ENCODE measurements at places on chromosomes 6 and 20.

GRCh38 chr6:86203044-86203443, 560.4 kb upstream of the SYNCRIP start:
- DNase-seq: no peak

GRCh38 chr6:28802417-28803336, 121.1 kb downstream of the TRIM27 start:
- no peak for DNase-seq

GRCh38 chr6:34455831-34456230, 10.0 kb upstream of the PACSIN1 start:
- DNase-seq: no peak

DNA sequence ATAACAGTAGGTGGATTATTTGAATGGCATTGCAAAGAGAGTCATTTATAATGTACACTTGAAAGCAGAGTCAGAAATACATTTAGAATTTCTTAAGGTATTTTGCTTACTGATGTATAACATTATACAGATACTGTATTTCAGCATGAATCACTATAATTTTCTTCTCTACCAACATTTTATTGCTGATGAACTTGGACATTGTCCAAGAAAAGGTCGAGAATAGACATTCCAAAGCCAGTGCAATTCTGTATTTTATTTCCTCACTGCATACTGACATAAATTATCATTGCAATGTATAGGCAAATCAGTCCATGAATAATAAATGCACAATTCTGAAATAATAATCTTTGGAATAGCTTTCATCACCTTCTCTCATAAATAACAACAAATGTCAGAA, 1420.0 kb upstream of the EYS start:
- no peak for DNase-seq

DNA sequence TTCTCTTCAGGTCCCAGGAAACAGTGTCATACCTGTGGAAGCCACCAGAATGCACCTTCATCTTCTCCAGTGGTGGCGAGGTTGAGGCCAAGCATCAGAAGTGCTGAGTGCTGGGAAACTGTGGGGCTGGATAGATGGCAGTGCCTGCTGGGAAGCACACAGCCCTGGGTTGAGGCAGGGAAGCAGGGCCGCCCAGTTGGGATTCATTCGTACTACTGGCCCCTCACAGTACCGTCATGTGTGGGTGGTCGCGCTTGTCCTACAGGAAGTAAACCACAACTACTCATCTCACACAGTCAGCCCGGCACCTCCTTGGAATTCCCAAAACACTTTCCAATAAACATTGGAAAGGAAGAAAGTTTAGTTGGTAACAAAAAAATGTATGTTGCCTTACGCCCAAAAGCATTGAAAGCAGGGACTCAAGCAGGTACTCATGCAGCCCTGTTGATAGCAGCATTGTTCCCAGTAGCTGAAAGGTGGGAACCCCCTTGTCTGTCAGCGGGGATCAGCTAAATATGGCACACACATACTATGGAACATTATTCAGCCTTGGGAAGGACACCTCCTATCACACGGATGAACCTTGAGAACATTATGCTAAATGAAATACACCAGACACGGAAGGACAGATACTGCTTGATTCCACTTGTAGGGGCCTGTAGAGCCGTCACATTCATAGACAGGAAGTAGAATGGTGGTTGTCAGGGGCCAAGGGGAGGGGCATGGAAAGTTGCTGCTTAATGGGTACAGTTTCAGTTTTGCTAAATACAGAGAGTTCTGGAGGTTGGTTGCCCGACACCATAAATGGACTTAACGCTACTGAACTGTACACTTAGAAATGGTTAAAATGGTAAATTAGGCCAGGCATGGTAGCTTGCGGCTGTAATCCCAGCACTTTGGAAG, 162.7 kb downstream of the MTHFD1L start:
- no peak for DNase-seq

DNA sequence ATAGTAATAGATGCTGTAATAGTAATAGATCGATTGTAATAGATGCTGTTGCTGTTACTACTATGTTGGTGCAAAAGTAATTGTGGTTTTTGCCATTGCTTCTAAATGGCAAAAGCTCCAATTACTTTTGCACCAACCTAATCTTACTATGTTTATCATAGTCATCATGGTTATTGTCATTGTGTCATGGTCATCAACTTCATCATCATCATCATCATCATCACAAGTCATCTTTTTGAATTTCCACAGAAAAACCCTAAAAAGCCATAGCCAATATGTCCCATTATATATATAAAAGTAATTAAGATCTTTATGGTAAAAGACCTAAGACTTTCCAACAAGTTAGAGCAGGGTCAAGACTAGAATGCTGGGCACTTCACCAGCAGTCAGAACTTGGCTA, 435.1 kb upstream of the MARCKS start:
- no peak for DNase-seq

DNA sequence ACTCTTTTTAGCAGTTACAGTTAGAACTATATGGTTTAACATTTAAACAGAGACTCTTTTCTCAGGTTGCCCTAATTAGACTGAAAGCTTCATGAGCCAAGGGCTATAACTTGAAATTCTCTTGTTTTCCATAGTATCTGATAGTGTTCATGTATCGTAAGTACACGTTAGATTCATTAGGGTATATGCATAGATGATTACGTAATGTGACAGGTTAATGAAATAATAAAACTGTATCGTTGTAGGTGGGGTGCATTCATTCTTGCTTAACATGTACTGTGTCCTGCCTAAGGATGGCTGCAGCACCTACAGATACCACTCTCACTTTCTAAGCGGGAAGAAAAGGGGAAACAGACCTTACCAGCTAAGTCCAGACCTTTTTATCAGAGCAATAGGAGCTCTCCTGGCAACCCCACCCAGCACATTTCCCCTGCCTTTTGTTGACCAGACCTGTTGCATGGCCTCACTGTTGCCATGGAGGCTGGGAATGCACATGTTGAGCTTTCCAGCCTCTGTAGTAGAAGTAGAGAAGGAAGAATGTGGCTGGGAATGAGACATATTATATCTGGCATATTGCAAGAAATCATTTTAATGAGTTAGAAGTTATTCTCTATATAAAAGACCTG, 83.0 kb downstream of the MAP3K4 start:
- DNase-seq: no peak

DNA sequence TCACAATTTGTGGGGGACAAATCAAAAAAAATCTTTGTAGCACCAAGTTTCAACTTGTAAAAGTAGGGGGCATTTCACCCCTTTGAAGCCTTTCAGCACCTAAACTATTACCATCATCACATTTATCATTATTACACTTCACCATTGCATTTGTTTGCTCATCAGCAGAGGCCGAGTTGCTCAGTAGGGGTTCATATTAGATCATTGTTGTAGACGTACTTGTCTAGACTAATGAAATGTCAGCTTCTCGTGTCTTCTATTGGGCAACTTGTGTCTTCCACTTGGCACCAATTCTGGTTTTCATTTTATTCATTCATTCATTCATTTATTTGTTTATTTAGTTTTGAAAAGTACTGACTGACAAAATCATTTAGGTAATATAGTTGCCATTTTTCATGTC, 338.3 kb upstream of the KCNQ5 start:
- no peak for DNase-seq

DNA sequence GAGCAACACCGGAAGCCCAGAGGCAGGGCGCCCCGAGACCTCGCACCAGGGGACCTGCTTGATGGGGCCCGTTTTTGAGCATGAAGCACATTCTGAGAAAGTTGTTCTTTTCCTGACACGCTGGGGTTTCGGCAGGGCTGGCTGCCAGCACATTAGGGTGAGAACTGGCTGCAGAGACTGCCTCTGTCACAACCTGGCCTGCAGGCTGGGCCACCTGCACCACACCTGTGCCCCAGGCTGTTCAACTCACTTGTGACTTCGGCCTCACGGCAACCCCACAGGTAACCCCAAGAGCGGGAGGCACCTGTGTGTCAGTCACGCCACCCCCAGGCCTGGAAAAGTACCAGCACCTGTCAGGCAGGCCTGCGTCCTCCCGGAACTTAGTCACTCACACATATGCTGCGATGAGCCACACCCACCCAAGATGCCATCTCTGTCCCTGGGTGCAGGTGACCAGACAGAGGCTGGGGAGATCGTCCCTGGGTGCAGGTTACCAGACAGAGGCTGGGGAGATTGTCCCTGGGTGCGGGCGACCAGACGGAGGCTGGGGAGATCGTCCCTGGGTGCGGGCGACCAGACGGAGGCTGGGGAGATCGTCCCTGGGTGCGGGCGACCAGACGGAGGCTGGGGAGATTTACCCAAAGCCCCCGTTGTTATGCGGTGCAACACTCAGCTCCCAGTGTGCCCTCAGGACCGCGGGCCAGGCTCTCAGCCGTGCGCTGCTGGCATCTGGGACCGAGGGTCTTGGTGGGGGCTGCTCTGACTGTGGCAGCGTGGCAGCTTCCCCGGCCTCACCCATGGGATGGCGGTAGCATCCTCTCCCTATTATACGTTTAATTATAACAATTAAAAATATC, 82.5 kb upstream of the BHLHE23 start:
- no peak for DNase-seq

DNA sequence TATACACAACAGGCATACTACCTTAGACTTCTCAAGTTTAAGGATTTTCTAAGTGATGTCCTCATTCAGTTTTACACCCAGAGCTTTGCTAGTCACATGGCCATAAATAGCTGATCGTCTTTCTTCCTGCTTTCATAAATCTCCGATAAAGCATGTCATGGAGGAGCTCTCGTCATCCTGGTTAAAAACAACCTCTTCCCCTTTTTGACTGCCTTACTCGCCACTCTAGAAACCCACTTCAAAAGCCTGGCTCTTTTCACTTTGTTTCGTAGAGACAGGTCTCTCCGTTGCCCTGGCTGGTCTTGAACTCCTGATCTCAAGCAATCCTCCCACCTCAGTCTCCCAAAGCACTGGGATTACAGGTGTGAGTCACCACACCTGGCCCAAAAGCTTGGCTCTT, 67.0 kb upstream of the SMIM29 start:
- no peak for DNase-seq

DNA sequence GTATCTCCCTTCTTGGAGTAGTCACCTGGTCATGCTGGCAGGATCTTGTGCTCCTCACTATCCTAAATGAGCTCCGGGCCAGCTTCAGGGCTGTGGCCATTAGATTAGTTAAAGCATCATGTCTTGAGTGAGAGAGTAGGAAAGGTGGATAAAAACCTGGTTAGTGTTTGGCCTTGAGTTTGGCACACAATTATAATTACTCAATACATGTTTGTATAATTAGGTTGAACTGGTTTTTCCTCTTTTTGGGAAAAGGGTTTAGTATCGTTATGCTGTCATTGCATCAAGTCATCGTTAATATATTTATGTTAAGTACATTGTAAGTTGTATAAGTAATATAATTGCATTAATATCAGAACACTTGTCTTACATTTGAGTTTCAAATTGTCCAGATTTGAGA, 126.3 kb downstream of the CDKAL1 start:
- DNase-seq: no peak

DNA sequence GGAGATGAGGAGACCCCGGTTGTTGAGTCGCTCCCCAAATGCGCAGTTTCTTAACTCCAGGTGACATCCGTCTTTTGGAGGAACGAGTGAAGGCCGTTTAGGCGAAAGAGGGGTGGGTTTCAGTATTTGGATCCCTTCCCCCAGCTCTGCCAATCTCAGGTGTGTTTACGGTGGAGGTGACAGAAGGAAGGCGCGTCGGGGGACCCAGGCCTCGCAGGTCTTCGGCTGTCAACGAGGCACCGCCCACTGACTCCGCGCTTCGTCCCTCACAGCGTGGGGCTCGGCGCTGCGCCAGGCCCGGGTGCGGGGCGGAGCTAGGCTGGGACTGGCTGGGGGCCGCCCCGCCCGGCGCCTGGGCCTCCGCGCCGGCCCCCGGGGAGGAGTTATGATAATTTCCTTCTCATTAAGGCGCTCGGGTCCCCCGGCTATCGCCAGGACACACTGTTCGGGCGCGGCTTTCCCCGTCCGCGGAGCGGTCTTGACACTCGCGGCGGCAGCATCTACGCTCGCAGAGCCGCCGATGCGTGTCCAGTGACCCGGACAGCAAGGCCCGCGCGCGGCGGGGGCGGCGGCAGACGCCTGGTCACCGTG, at the start of gene TFAP2C:
Gene TFAP2C, plus strand, starts transcription at position 434 of the 591 bp plus-strand sequence. CDS start 239 bp downstream, outside the sequence.
- no peak for DNase-seq

DNA sequence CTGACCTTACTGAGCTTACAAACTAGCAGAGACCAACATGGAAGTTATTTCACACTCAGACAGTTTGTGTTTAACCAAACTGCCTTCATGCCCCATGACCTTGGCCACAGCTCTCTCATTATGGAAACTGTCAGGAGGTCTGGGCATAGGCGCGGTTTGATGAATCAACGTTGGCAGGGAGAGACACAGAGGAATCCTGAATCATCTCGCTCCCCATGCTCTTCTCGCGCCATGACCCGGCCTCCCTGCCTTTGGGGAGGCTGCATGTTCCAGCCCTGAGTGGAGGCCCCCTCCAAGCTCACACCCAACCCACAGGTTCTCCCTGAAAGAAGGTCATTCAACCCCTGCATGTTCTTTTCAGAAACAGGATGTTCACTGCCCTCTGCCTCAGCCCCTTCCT, 15.9 kb upstream of the GDAP1L1 start:
- no peak for DNase-seq

GRCh38 chr6:124868481-124868880, 93.8 kb upstream of the RNF217 start:
- no peak for DNase-seq

- no peak for DNase-seq
Measured at GRCh38 chr6:159533568-159533967, 159.5 kb downstream of the SOD2 start.

DNA sequence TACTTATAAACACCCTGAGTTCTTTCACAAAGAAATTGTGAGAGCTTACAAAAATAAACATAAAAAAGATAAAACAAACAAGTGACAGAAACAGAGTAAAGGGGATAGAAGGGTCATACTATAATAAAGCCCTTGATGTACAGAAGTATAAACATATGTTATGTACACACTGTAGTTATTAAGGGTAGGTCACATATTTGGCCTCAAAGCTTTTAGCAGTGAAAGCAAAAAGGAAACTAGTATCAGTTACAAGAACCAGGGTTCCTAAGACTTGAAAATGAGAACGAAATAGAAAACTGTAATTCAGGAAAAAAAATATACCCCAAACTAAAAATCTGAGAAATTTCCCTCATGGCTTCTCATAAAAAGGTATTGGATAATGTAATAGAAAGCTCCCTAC, 380.6 kb downstream of the HDGFL1 start:
- DNase-seq: no peak

GRCh38 chr20:48381353-48382120, 446.3 kb downstream of the PREX1 start:
- DNase-seq: no peak

GRCh38 chr6:155040901-155041650, 46.0 kb downstream of the TIAM2 start:
- DNase-seq: no peak
